ENCODE measurements at places on chromosomes 3 and 15. TPM values are rescaled to one million over a fixed set of nuclear protein-coding genes. Genes with fewer than 3 reads are reported as not detected.

IQCF5 gene
- not detected for polyA plus RNA-seq

ZFYVE19 gene
- polyA plus RNA-seq, result 28.7 TPM

ZNF502 gene
- 1.8 TPM for polyA plus RNA-seq

SLC12A8 gene
- 1.8 TPM for polyA plus RNA-seq

EPHB1 gene
- polyA plus RNA-seq, result not detected

TGFBR2 gene
- 32.4 TPM for polyA plus RNA-seq

OR5H1 gene
- not detected for polyA plus RNA-seq

LARP6 gene
- polyA plus RNA-seq, result 3.6 TPM

CLRN1 gene
- polyA plus RNA-seq, result not detected

MKRN3 gene
- 1.1 TPM for polyA plus RNA-seq

STRIT1 gene
- polyA plus RNA-seq, result not detected

CLDN1 gene
- polyA plus RNA-seq, result 3.8 TPM
